ENCODE measurements at places on chromosomes 6 and 20.

- no peak for DNase-seq
Observed at GRCh38 chr6:125008261-125008703, 46.0 kb downstream of the RNF217 start.

DNA sequence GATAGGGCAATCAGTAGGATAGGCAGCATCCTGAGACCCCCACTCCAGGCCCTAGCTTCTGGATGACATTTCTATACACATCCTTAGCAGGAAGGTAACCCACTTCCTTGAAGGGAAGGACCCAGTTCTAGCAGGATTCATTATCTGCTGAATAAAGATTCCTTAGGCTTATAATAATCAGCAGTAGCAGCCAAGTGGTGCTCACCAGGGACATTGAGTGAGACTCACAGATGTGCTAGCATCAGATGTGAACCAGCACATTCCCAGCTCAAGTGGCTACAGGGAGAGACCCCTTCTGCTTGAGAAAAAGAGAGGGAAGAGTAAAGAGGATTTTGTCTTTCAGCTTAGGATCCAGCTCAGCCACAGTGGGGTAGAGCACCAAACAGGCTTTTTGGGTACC is 244.8 kb upstream of the UFL1 start:
- no peak for DNase-seq

DNA sequence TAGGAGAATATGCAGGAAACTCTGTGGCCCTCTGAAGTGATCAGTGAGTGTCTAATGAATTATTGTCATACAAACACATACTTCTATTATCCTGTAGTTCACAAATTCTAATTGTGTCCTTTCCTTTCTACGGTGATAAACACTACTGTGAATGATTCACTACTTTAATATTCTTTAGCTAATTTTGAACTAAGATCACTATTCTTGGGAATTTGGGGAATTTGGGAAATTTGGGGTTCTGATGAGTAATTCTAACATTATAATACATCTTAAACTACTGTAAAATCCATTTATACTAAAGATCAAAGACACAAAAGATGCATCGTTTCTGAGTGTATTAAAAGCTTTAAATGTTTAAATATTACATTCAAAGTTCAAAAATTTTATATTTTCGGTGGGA is 1287.2 kb upstream of the CITED2 start:
- no peak for DNase-seq

DNA sequence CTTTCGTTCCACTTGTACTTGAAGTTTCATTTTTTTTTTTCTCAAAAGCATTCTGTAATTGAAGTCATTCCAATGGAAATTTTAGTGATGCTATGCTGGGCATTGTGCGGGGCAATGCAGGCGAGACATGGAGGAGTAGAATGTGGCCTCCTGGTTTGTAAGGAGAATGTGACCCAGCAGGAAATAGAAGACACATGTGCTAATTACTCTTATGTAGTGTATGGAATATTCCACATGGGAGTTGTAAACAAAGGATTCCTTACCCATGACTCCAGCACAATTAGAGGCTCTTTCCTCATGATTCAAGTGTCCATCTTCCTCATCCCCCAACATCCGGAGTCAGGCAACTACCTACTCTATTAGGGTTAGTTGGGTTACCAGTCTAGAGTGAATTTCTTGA is 14.9 kb upstream of the RFPL4B start:
- no peak for DNase-seq

DNA sequence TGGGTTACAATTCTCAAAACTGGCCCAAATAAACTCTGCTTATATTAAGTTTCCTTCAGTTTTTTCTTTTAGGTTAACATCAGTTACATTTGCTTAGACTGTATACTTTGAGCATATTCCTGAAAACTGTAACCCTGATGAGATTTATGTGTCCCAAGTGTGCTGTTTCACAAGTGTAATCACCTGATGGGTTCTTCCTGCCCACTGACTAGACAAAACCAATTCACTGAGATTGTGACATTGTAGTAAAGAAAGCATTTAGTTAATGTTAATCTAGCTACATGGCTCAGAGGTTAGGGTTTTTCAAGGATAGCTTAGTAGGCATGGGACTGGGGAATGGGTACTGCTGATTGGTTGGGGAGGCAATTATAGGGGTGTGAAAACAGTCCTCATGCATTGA is 53.6 kb downstream of the CCN2 start:
- no peak for DNase-seq

DNA sequence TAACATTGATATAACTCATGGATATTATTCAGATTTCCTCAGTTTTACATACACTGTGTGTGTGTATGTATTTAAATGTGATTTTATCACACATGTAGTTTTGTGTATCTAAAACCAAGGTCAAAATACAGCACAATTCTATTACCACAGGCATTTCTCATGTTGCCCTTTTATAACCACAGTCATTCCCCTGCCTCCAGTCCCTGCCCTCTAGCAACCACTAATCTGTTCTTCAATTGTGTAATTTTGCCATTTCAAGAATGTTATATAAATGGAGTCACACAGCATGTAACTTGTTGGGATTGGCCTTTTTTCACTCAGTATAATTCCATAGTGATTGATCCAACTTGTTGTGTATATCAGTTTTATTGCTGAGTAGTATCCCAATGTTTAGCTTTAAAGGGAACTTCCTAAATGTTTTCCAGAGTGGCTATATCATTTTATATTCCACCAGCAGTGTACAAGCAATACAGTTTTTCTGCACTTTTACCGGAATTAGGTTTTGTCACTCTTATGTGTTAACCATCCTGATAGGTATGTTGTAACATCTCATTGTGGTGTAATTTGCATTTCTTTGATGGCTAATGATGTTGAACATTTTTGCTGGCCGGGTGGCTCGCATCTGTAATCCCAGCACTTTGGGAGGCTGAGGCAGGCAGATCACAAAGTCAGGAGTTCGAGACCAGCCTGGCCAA is 338.2 kb downstream of the SOX4 start:
- DNase-seq: no peak

- no peak for DNase-seq
Observed at GRCh38 chr20:57104651-57105204, 161.7 kb downstream of the BMP7 start.

DNA sequence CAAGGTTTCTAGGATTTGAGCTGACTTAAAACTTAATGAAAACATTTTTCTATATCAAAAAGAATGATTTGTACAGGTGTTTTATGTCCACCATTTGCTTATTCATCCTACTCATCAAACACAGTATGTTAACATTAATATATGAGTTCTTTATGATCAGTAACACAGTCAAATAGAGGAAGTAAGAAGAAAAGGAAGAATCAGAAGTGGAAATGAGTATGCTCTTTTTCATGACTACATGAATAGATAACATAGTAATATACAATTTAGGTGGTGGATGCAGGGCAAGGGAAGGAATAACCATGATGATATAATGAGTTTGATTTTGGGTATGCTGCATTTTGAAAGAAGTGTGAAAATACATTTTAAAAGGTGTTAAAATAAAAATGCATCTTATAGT is 16.5 kb downstream of the KPNA5 start:
- no peak for DNase-seq

DNA sequence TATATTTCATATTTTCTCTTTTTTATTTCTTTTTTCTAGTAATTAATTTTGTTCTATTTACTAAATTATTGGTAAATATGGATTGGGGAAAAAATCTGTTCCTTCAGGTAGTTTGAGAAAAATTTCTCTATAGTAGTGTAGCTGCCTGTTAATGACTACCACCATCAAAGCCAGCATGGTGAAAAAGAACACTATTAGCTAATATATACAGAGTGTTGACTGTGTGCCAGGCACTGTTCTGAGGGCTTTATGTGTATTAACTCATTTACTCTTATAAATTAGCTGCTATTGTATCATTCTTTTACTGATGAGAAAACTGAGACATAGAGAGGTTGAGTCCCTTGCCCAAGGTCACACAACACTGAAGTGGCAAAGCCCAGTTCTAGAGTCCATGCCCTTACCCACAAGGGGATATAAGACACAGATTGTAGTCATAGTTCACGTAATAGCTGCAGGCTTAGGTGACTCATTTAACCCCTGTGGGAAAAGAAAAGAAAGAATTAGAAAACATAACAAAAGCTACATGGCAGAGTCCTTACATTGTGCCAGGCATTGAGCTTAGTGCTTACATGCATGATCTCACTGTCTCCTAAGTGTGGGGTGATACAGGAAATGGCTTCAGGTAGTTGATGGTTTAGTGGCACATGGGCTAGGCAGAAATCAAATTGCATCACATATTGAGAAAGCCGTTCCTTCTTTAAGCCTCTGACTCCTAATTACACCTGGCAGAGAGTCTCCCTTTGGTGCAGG is 12.2 kb upstream of the AKIRIN2 start:
- DNase-seq: no peak
